ENCODE measurements at places on chromosomes 3 and 15. TPM values are rescaled to one million over a fixed set of nuclear protein-coding genes. Genes with fewer than 3 reads are reported as not detected.
A peak's percentile ranks its signal among the peaks of the same experiment; 100 is the strongest.

DNA sequence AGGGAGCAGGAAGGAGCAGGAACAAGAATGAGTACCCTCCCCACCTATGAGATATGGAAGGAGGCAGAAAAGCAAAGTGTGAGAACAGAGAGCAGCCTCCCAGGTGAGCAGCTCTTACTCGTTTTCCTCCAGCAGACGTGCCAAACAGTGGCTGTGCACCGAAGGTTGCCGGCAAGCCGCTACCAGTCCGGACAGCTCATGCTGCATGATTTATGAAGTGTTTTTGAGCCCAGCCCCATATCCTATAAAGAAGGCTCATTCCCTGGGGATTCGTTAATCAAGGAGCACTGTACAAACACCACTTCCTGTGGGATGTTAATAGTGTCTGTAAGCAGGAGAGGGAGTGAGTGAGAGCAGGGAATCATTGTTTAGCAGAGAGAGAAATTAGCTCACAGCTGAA, 118.3 kb upstream of the FOXB1 start:
- DNase-seq = peak; percentile 28

DNA sequence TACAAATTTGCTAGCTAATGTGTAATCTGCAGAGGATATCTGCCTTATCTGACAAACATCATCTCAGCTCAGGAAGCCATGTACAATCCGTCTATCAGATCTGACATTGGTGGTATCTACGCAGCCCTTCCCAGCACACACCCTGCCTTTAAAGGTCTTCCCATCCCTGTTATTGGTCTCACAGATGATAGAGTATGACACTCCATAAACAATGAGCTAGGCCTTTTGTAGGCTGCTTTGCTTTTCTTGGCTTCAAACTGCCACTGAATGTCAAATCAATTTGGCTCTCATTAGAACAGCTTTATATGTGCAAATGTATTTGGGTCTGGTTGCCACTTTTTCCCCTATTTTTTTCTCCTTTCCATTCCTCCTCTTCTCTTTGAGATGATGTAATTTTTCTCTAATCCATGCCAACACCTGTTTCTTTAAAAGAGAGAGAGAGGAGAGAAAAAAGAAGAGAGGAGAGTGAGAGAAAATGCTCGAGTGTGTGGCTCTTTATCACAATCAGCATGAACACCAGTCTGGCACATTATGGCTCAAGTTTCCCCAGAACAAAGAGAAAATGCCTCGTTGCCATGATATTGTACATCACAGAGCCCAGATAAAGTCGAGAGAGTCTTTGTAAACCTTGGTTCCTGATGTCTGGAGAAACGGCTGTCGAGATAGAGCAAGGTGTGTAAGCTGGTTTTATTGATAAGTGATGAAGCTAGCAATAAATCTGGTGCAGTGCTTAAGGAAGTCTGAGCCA, 80.8 kb upstream of the DPH6 start:
- no peak for DNase-seq

The SIDT1 gene
- total RNA-seq = 0.02 TPM

The NRROS gene
- total RNA-seq = 7.1 TPM

DNA sequence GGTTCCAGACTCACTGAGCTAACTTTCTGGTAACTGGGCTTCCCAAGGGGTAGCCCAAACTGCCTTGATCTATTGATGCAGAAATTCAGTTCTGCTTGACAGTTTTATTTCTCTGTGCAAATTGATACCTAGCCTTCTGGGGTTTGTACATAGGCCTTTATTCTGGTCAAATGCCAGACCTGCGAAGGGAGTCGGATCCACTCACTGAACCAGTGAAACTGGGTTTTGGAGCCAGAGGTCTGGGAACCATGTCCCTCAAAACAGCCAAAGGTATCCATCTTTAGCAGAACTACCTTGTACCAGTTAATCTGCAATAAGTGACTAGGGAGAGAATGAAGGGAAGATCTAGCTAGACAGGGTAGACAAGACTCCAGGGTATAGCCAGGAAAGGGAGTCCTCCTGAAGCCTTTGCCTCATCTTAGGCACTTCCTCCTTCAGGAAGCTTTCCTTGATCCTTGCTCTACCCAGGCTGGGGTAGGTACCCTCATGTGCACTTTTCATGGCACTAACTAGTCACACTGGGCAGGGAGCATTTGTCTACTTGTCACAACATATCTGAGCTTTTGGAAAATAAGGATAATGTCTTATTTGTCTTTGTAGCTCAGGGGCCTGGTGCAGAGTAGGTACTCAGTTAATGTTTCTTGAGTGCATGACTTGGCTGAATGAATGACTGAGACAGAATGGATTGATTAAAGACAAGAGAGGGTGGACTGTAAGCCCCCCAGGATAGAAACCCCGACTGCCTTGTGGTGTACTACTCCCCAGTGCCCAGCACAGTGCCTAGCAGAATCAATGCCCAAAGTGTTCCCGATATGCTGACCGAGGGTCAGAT, 1.4 kb upstream of the SNX33 start:
- DNase-seq = no peak

The GOLGA6L7 gene
- total RNA-seq = not detected

The ADCY5 gene
- total RNA-seq = 1.7 TPM

The C3orf80 gene
- 1.8 TPM for total RNA-seq

- no peak for DNase-seq
Measured at GRCh38 chr3:172009803-172010202, 29.6 kb upstream of the FNDC3B start.

DNA sequence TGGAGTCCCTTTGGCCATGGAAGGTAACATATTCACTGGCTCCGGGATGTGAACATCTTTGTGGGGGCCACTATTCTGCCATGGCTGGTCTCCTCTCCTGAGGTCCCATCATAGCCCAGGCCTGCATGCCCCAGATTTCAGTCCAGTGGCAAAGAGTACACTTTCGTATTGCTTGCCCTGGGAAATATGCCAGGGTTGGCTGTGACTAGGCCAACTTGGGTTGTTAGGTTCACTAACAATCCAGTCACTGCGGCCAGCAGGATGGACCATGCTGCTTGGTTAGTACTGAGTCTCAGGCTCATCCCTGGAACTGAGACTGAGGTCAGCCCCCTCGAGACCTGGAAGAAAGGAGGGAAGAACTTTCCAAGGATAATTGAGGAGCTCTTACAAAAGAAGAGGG, 9.8 kb upstream of the EEFSEC start:
- DNase-seq = no peak

DNA sequence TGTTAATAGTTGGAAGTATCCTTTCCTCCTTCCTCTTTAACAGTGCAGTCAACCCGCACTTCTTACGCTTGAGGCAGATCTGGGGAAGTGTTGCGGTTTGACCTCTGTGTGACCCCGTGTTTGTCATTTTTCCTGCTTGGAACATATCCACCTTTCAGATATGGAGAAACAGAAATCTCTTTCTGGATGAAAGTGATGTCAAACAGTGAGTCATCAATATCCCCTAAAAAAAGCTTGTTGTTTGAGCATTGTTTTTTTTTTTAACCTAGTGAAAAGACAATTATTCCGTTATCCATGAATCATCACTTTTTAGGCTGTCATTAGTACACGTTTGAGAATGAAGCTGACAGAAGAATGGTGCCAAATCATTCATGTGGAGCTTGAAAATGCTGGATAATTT, 293.7 kb downstream of the ARPP21 start:
- DNase-seq = peak; percentile 97

DNA sequence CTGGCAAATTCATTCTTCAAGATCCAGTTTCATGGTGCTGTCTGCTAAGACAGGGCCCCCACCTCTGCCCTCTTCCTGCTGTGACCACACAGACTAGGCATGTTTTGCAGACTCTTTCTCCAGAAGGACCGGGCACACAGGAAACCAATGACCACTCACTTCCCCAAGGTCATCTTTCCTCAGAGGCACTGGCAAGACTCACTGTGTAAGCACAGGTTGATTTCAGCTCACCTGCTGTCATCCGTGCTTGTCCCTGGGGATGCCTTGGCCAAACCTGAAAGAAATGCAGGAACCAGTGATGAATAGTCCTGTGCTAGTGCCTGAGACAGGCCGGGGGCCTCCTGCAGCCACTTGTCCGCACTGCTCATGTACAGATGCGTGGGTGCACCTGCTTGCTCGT, 33.5 kb downstream of the ALS2CL start:
- peak; percentile 41 for DNase-seq

- no peak for DNase-seq
Measured at GRCh38 chr3:59106085-59106648, 56.3 kb upstream of the CFAP20DC start.

DNA sequence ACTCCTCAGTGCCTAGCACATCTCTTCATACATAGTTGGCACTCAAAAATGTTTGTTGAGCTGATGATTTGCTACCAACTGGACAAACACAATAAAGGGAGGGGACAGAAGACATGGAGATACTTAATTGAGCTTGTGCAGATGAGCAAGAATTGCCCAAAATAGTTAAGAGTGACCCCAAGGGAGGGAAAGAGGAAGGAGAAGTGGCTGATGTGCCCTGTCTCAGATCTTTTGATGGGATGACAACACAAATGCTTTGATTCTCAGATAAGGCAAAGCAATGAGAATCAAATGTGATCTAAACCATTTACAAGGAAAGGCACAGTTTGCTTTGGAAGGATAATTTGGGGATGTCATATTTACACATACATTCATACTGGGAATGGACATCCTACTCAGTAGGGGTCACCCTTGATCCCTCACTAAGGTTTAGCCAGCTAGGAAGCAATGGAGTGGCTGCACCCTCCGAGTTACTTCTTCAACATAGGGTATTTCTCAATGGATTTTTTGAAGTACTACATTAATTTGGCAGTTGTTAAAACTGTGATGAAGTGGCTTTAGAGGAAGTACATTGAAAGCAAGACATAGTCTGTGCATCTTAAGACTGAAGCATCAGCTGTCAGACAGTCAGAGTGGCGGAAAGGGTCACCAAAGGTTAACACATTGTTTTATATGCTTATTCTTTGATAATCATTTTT, 21.9 kb upstream of the SSR3 start:
- peak; percentile 25 for DNase-seq

The TBCCD1 gene
- 21.8 TPM for total RNA-seq

The DYNLT2B gene
- 5.3 TPM for total RNA-seq
